ENCODE measurements at places on chromosomes 4 and X.
A peak's percentile ranks its signal among the peaks of the same experiment; 100 is the strongest.

GRCh38 chr4:7804756-7805385 lies 134.8 kb downstream of the AFAP1 start:
- no peak for DNase-seq

GRCh38 chrX:69158166-69158980 lies 6.9 kb downstream of the PJA1 start:
- DNase-seq, result no peak

GRCh38 chr4:41683326-41683725 lies 65.2 kb downstream of the PHOX2B start:
- DNase-seq, result no peak

DNA sequence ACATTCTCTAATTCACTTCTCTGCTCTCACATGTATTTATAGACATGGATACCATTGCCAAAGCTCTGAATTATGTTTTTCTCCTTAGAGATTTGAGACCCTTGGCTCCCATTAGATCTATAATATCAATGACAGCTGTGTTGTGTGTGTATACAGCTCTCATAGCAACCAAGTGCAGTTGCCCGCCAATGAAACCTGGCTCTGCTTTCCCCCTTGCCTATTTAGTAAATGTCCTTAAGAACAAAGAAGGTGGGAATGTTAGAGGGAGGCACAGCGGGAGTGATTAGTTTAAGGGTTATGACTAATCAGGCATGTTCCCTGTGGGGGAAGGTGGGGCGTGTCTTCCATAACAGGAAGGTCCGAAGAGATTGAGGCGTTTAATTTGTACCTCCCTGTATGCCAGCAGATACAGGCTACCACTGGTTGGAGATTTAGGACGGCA lies 100.5 kb upstream of the TBC1D9 start:
- no peak for DNase-seq

- no peak for DNase-seq
Observed at GRCh38 chr4:20418861-20419451, 167.3 kb downstream of the SLIT2 start.

- DNase-seq, result no peak
Observed at GRCh38 chr4:155734065-155734464, 24.8 kb upstream of the GUCY1B1 start.

- no peak for DNase-seq
Observed at GRCh38 chr4:2361366-2362265, 56.8 kb downstream of the ZFYVE28 start.

DNA sequence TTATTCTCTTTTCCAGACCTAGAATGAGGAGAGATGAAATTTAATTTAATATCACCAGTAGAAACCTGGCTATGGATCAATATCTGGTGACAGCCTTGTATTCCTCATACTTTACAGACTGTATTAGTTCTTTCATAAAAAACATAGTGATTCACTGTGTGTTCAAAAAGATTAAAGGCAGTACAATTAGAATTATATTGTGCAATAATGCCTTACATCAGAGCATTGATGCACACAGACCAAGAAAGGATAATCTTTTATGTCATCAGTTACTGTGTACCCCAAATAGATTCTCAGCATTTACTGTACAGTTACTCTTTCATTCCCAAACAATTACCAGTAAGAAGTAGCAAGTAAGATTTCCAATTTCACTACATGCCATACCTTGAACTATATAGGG lies 260.5 kb upstream of the ANXA10 start:
- no peak for DNase-seq

DNA sequence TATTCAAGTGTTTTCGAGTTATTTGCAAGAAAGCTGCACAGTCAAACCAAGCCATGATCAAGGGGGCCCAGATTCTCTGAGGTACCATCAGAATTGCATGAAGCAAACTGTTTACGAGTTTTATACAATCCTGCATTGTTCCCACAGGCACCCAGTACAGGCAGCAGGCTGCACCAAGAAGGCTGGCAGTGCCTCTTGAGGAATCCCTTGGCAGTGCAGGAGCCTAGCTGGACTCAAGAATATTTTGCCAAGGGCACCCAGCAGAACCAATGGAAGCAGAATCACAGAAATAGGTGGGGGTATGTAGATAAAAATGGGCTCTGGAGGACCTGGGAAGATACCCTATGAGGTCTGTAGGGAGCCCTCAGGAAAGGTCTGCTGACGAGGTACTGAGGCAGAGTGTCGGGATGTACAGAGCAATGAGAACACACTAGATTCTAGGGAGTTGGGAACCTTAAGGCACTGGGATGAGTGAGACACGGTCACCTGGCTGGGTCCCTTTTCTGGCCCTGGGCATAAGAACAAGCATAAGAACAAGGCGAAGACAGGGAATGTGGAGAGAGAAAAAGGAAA lies 2.5 kb upstream of the PLP1 start:
- no peak for DNase-seq

- DNase-seq, result peak; percentile 48
Observed at GRCh38 chr4:86132468-86132867, 227.4 kb downstream of the MAPK10 start.

GRCh38 chr4:61312526-61312925 lies 112.4 kb downstream of the ADGRL3 start:
- no peak for DNase-seq

DNA sequence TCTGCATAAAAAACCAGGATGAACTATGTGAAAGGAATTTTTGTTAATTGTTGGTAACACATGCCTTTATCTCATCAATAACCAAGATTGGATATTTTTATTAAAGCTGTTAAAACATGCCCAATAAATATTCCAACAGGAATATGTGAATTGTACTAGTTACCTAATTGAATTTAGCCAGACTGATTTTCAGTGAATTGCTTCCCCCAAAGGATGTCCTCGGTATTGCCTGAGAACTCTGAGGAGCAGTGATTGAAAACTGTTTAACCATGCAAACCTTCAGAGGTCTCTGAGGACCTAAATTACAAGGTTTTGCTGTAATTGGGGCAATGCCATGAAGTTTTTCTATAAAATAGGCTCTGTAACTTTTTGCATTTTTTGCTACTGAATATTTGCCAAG lies 66.6 kb downstream of the BLTP1 start:
- DNase-seq, result no peak

- no peak for DNase-seq
Observed at GRCh38 chrX:130896802-130897501, 6.1 kb downstream of the ENOX2 start.

- peak; percentile 73 for DNase-seq
Observed at GRCh38 chrX:107674480-107675364, 46.4 kb downstream of the PRPS1 start.

- DNase-seq, result no peak
Observed at GRCh38 chrX:13102636-13103035, 58.2 kb upstream of the FAM9C start.

GRCh38 chrX:16756724-16757123 lies 29.5 kb upstream of the TXLNG start:
- no peak for DNase-seq

- DNase-seq, result no peak
Observed at GRCh38 chrX:36431819-36432218, 512.3 kb downstream of the CFAP47 start.

GRCh38 chrX:12825801-12826200 lies 34.6 kb downstream of the PRPS2 start:
- DNase-seq, result no peak

GRCh38 chrX:115400960-115401359 lies 111.4 kb downstream of the LUZP4 start:
- no peak for DNase-seq

- no peak for DNase-seq
Observed at GRCh38 chr4:54669831-54670230, 12.1 kb downstream of the KIT start.

GRCh38 chr4:77711469-77711868 lies 105.8 kb downstream of the CXCL13 start:
- no peak for DNase-seq
